Hematopoietic multipotent progenitor cell treated with erythropoietin and hydrocortisone succinate and interleukin-3 and kit ligand, for 8 days (in vitro differentiated cells): ENCODE measurements at places on chromosomes 1 and 21.

DNA sequence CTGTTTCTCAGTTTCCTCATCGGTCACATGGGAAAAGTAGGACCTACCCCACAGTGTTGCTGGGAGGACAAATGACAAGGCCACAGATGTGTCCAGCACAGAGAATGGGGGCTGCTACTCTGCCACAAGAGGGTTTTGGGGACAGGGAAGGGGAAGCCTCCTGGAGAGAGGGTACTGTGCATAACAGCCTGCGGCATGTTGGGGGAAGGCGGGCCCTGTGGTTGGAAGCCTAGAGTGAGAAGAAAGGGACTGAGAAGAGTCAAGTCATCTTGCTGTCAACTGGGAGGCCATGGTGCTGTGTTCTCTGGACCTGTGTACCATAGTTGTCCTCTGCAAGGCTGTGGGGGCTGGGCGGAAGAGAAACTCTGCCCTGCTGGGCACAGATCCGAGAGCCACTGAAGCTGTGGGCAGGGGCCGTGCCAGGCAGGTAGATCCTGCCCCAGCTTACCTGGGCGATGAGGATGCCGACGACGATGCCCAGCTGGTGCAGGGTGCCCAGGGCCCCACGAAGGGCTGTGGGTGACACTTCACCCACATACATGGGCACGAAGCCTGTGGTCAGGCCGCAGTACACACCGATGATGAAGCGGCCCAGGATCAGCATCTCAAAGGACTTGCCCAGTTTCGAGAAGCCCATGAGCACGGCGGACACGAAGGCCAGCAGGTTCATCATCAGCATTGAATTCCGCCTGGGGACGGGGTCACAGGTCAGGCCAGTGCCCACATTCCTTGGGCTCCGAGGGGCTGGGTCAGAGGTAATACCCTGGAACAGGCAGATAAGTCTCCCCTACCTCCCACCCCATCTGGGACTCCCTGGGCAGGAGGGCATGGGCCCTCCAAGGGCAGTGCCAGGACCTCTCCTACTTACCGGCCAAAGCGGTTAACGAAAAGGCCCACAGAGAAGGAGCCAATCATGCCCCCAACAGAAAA, 28.2 kb downstream of the SLC2A1 start:
- DNase-seq = no peak

DNA sequence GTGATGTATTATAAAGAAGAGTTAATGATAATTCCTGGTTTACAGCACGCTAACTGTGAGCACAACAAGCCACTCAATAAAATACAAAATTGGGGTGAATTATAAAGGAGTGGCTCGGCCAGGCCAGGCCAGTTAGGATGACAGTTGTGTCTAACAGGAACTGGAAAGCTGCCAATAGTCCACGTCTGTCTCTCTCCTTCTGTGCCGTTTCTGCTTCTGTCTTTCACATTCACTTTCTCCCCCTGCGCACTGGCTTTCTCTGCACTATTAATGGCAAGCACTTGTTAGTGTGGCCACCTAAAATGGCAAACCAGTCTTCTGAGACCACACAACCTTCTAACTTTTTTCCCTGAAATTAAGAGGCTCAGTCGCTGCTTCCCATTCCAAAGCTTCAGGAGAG, 394.3 kb downstream of the NTNG1 start:
- DNase-seq = peak; percentile 4

- no peak for DNase-seq
Observed at GRCh38 chr1:53401813-53402745, 57.1 kb upstream of the DMRTB1 start.

- DNase-seq = peak; percentile 39
Observed at GRCh38 chr1:38953433-38953860, 11.8 kb upstream of the RHBDL2 start.

- DNase-seq = no peak
Observed at GRCh38 chr1:51266181-51266580, 30.1 kb downstream of the RNF11 start.

DNA sequence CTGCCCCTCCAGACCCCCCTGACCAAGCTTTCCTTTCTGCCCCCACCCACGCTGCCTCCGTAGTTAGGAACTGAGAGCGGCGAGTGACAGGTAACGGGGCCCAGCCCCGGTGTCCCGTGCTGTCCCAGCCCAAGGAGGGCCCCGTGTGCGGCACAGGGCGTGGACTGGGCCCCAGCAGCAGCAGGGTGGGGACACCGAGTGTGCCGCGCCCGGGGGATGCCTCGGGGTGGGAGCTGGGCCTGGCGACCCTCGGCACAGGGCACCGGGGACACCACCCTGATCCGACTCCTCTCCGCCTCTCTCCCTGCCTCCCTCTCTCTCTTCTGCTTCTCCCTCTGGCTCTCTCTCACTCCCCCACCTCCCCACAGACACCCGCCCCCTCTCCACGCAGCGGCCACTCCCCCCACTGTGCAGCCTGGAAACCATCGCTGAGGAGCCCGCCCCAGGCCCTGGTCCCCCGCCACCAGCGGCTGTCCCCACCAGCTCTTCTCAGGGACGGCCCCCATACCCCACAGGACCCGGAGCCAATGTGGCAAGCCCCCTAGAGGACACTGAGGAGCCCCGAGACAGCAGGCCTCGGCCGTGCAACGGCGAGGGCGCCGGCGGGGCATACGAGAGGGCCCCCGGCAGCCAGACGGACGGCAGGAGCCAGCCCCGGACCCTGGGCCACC, 22.7 kb downstream of the PANK4 start:
- no peak for DNase-seq

- DNase-seq = no peak
Observed at GRCh38 chr1:212207118-212207517, 78.1 kb upstream of the PPP2R5A start.

GRCh38 chr1:93613898-93614297, 67.7 kb downstream of the BCAR3 start:
- no peak for DNase-seq

DNA sequence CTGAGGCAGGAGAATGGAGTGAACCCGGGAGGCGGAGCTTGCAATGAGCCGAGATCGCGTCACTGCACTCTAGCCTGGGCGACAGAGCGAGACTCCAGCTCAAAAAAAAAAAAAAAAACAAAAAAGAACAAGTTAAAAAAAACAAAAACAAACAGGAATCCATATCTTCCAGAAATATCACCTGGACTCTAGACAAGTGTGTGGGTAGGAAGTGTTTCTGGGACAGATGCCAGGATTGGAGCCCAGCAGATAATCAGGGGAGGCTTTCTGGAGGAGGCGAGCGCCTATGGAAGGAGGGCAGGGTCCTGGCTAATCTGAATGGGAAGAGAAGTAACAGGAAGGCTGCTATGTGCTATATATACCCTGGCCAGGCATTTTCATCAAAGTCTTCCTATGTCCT, 43.6 kb upstream of the SYNC start:
- peak; percentile 39 for DNase-seq

DNA sequence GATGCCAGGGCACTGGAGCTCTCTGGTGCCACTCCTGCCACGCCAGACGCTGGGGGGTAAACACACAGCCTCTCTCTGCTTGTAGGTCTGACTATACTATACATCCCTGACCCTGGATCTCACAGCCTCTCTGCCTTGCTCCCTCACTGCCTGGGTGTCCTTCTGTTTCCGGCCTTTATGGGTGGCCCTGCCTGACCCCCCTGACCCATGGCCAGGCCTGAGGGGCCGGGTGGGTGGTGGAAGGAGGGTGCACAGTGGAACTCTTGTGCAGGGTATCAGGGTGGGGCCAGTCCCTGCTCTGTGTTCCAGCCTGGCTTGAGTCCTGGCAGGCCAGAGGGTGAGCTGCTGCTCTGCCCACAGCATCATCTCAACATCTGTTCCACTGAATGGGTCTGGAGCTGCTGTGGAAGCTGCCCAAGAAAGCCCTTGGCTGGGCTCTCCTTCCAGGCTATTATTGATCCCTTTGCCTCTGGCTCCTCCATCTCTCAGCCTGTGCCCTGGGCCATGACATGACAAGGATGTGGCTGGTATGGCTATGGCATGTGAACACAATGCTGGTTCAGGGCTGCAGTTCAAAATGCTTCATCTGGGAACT, 17.2 kb upstream of the SYNC start:
- DNase-seq = no peak

DNA sequence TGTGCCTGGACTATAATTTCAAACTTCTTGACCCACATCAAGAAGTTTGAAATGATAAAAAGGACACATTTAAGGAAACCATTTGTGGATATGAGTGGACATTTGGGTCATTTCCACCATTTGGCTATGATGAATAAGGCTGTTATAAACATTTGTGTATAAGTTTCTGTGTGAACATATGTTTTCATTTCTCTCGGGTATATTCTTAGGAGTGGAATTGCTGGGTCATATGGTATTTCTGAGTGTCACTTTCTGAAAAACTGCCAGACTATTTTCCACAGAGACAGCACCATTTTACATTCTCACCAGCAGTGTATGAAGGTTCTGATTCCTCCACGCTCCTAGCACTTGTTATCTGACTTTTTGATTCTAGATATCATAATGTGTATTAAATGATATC, 50.8 kb downstream of the GPR137B start:
- DNase-seq = no peak

GRCh38 chr1:119653839-119654170, 5.7 kb upstream of the ZNF697 start:
- DNase-seq = no peak

DNA sequence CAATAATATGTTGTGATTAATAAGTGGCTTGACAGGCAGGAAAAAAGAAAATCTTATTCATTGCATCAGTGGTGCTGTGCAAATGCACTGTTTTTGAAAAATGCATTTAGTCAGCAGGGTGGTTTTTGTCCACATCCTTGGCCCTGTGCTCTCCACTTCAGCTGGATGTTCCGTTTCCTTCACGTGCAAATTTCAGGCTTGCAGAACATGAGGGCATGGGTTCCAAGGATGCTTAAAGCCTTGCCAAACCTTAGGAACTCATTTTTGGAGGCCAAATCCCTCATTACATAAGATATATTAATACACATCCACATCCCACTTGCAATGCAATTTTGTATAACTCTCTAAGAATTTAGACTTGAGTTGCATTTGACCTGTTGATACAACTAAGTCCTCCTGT, 410.1 kb downstream of the PRDM2 start:
- DNase-seq = no peak

GRCh38 chr1:4449972-4450371, 204.4 kb upstream of the AJAP1 start:
- DNase-seq = no peak

- no peak for DNase-seq
Observed at GRCh38 chr1:192238421-192238820, 78.4 kb upstream of the RGS21 start.

DNA sequence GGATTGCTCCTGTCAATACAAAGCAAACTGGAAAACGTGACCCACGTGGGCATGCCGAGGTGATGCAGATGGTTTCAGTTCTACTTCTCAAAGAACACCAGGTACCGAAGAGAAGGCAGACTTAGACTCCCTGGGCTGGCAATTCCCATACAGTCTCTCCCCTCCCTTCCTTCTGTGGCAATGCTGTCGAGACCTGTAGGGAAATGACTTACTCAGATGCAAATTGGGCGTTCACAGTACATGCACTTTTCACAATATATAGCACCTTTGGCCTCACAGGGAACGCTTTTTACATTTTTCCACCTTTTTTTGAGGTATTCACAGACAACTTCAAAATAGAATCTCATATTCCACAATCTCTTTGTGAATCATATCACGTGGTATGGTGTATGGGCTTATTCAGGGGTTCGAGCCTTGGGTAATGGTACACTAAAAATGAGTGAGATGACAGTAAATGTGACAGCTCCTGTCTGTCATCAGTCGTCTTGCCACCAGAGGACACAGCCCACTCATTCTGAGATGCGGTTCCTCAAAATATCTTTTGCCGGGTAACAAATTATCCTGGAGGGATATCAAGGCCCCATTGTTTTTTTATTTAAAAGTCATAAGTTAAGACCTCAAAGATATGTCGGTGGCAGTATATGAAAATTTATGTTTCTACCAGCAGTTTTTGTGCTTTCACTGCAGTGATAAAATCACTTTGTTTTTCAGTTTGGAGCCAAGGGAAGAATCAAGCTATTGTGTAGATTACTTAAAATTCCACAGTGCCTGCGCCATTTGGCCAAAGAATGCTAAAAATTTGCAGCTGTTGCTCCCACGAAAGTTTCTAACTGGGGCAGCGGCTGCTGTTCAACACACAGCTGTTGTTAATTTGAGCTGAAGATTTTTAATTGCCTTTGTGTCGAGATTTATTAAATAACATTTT, 168.4 kb downstream of the ZZZ3 start:
- DNase-seq = no peak

DNA sequence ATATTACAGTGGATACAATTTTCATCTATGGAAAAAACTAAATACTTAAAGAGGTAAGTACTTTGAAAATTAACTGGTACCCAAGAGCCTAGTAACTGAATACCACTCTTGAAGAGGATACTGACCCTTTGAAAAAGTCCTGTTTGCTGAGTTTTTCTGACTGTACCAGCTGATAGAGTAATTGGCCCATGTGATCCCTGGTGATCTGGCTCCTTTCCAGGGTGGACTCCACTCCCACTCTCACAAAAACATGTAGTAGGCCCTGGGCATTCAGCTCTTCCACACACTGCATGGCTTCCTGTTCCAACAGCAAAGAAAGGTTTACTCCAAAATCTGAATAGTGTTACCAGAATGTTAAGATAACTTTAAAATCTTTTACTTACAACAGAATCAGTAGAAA, 53.6 kb upstream of the HP1BP3 start:
- DNase-seq = peak; percentile 75

DNA sequence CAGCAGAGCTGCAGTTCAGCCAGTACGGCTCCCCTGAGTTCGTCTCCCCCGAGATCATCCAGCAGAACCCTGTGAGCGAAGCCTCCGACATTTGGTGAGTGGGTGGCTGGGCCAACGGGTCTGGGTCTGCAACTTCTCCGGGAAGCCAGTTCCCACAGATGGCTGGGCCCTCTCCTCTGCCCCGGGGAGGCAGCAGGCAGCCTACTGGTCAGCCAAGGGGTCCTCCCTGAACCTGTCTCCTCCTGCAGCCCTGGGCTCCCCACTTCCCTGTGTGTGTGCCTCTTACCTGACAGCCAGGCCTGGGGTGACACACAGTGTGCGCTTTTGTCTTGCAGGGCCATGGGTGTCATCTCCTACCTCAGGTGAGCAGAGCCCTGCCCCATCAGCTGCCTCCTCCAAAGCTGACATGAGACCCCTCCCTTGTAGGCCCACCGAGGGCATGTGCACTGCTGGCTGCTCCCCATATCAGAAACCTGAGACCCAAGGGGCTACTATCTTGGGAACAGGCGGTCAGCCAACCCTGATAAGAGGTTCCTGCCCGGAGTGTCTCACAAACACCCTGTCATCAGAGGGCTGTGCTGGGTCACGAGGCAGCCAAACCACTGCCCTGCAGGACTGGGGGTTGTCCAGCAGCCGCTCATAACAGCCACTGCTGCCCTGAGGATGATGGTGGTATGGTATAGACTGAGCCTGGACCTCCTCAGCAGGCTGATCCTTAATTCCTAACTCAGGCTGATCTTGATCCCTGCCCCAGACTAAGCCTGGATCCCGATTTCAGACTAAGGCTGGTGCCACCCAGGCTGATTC, 37.6 kb downstream of the TRIM11 start:
- DNase-seq = peak; percentile 73
